ENCODE measurements at places on chromosomes 11 and 22.

DNA sequence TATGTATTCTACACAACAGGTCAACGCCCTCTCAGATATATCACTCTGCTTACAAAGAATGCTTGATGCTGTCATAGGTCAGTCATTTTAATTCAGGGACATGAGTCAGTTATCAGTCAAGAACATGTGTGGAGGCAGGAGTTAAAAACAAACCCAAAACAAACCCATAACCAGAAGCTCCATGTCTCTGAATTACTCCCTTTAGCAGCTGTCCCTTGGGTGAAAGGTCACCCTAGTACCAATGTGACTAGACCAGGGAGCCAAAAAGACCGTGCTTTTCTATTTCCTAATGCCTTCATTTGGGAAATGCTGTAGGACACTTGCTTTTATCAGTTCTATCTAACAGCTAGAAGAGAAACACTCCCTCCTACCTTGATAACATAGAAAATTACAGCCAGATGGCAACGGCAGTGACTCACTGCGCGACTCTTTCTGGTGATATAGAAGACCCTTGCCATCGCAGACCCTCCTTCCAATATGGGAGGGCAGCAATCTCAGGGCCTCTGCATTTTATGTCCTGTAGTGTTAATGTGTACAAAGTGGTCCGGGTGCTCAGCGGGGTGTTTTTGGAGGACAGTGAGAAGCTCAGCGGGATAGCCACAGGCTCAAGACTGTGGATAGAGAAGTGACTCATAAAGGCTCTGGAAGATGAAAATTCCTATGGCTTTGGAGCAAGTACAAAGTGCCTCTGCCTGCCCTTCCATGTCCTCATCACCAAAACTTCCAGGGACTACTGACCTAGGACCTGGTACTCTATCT, 24.8 kb downstream of the APOL5 start:
- DNase-seq = peak; percentile 80

GRCh38 chr11:116357784-116358544, 414.8 kb downstream of the BUD13 start:
- no peak for DNase-seq

GRCh38 chr11:134502153-134502550, 90.1 kb upstream of the B3GAT1 start:
- no peak for DNase-seq

DNA sequence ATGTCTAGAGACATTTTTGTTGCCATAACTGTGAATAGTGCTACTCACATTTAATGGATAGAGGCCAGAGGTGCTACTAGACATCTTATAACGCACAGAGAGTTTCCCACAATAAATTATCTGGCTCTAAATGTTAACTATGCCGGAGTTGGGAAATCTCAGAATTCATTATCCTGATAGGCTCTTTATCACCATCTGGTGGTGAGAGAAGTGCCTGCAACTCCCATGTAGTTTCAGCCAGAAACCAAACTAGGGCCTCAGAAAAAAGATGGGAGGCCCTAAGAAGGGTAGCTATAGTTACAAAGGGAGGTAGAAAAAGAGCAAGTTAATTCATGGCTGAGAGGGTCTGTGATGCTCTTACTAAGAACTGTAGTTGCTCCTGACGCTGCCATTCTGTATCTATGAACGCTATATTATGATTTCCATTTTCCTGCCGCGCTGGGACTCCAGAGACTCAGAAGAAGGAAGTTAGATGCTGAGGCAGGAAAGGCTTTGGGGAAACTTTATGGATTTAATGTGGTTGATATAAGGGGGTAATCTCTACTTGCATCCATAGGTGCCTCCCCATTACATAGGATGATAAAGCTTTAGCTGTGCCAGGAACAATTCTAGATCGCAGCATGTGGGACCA, 22.9 kb upstream of the MRPL17 start:
- peak; percentile 77 for DNase-seq

DNA sequence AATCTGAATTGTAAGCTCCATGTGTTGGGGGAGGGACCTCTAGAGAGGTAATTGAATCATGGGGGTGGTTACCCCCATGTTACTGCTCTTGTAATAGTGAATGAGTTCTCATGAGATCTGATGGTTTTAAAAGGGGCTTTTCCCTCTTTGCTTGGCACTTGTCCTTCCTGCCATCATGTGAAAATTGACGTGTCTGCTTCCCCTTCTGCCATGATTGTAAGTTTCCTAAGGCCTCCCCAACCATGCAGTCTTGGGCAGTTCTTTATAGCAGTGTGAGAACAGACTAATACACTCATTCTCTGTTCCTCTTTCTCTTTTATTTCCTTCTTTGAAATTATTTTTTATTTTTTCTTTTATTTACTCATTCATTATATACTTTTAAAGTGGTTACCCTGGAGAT, 239.4 kb downstream of the CSNK2A3 start:
- no peak for DNase-seq

- DNase-seq = peak; percentile 83
Observed at GRCh38 chr22:29503811-29504372, 23.9 kb downstream of the NEFH start.
